ENCODE measurements at places on chromosomes 7 and 10.

DNA sequence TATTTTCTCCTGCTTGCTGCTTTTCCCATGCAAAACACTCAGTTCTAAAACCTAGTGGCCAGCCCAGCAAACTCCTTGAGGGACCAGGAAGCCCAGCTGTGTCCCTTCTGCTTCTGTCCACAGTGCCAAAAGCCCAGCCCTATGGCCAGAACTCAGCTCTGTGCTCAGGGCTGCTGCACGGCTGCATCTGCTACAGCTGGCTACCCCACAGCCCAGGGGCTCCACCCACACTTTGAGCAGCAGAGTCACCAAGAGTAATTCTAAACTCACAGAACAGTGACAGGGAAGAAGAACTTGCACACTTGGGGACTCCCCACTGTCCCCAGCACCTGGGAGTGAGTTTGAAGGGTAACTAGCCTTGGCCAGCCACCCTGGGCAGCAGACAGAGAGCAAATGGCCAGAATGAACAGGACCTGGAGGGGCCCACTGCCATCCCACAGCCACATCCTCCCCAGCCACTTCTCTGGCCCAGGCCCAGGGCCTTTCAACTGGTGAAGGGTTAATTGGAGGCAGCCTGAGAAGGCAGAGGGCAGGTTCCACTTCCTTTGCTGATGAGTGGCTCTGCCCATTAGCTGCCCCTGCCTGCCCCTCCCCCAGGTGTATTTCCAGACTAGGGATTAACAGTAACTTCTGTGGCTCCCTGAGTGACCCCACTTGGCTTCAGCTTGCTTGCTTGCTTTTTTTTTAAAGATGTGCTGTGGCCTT, 28.1 kb upstream of the TRIM8 start:
- DNase-seq, result no peak

- DNase-seq, result no peak
Observed at GRCh38 chr7:106463851-106464611, 179.2 kb upstream of the NAMPT start.

DNA sequence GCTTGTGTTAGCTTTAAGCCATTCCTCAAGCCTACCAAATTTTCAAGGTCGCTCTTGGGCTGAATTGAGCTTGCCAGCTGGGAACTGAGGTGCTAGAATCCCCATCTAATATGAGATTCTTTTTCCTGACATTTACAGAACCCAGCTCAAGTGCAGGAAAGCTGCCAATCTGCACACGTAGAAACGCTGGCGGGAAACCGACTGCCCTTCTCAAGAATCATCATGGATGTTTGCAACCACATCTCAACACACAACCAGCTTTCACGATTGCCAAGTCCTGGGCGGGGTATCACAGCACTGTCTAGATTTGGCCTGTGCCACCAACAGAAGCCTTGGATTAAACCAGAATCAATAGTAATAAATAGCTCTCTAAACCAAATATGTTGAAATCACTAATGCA, 203.7 kb downstream of the DIP2C start:
- no peak for DNase-seq

- DNase-seq, result peak; percentile 59
Observed at GRCh38 chr7:148540041-148540738, 50.4 kb upstream of the C7orf33 start.

- no peak for DNase-seq
Observed at GRCh38 chr7:107882766-107883165, 8.2 kb upstream of the DLD start.

DNA sequence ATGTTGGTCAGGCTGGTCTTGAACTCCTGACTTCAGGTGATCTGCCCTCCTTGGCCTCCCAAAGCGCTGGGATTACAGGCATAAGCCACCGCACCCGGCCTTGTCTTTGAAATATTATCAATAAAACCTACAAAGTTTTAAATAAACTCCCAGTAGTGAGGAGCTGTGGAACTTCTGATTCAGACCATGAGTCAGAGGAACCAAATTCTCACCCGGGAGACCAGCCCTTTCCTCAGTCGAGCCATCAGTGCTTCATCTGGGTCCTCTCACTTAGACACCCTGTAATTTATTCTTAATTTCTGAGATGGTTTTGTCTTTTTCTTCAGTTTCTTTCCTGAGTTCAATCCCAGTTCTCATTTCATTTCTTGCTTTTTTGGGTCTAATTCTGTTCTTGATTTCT, 68.6 kb downstream of the DYNC2I1 start:
- DNase-seq, result no peak

GRCh38 chr7:91127325-91127724, 136.9 kb upstream of the FZD1 start:
- DNase-seq, result no peak

DNA sequence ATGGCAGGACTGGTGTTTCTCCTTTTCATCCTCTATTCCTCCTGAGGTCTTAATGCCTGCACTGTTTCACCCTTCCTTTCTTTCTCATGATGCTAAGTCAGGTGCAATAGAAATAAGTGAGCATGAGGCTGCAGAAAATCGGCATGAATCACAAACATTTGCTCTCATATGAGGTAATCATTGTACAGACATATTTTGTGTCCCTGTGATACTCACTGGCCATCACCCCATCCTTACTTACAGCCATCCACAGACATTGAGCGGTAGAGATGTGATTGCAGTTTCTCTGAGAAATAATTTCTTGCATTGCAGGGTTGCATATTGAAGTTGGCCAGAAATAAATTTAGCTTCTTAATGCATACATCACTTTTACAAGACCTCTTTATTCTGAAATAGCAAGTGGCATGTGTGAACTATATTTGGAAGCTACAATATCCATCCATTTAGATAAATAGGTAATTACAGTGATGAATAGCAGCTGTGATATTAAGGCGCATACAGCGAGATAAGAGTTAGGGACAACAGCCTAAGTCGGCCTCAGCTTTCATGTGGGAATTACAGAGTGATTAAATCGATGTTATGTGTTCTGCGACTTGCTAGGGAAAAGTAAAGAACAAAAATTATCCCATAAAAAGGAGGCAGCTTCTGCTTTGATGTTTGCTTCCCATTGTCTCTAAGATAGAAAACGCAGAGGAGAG, 612.6 kb downstream of the SORCS3 start:
- DNase-seq, result no peak

GRCh38 chr10:79129361-79129997, 60.7 kb downstream of the ZMIZ1 start:
- peak; percentile 75 for DNase-seq

- no peak for DNase-seq
Observed at GRCh38 chr7:36965625-36966024, 241.3 kb upstream of the AOAH start.

DNA sequence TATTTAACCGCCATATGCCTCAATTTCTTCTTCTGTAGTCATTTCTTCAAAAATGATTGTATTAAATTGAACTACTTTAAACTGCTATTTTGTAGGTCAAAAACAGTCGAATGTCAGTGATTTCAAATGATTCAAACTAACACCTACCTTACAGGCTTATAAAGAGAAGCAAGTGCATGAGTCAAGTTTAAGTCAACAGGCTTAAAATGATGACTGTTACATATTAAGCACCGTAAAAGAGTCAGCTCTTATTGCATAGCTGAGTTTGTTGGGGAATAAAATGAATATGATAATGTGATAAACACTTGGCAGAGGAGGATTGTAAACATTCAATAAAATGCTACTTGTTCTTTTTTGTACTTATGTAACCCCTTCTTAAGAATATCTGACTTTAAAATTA, 90.1 kb upstream of the ANKRD1 start:
- no peak for DNase-seq

- no peak for DNase-seq
Observed at GRCh38 chr10:60405172-60405571, 15.5 kb upstream of the ANK3 start.

Data from urothelium cell line (cell line).